ENCODE measurements at places on chromosomes 5 and 9.

DNA sequence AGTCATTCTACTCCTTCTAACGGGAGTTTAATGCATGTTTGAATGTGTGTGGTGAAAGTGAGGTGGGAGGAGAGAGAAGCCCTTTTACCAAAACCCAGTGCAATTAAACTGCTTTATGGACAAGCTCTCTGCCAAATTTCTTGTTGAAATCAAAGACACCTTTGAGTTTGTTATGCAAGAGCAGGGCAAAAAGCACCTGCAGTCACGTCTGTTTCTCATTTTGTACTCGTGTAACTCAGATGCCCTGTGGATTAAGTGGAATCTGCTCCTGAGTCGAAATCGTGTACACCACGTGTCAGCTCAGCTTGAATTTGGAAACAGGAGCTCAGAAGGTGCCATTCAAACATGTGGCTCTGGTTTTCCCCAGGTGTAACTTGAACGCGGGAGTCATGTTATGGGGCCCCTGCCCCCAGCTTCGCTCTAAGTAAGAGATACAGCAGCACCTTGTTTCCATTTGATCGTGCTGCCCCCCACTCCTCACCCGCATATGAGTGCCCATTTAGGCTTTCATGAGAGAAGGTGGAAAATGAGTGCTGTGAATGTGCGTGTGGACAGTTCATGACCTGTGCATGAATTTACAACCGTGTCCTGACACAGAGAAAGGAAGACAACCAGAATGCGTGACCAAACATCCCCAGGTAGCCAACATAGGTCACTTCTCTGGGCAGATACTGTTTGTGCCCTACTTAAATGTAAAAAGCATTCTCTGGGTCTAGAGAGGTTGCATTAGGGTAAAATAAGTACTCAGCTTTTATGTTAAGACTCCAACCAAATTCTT, 347.0 kb upstream of the SLC30A5 start:
- no peak for DNase-seq

DNA sequence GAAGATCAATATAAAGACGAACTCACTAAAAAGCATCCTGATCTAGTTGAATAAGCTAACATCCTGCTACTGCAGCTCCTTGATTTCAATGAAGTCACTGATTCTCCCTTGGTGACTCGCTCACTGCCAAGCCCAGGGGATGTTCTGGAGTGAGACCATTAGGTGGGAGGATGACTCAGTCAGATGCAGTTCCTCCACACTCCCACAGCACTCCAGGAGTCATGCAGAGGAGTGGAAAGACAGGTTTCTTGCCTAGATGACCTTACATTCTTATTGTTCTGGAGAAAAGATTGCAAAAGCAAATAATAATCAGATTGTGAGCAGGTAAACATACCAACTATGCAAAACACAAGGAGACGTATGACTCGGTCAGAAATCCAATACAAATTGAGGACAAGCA, 15.3 kb downstream of the GCNT4 start:
- no peak for DNase-seq

DNA sequence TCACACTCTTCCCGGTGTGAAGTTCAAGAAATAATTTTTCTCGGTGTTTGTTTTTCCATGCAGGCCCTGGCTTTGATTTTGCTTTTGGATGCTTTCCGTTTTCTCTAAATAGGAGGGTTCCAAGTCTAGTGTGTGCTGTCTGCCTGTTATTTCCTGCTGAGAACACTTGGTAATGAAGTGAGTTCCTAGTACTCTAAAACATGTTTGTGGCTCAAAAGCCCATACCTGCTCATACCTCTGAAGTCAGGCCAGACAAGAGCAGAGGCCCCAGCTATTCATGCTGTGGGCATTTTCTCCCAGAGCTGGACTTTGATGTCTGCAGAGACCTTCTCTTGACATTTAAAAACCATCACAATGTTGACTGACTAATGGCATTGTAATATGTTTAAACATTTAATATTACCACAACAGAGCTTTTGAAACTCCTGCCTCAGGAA, 211.2 kb downstream of the GOLPH3 start:
- DNase-seq: no peak

DNA sequence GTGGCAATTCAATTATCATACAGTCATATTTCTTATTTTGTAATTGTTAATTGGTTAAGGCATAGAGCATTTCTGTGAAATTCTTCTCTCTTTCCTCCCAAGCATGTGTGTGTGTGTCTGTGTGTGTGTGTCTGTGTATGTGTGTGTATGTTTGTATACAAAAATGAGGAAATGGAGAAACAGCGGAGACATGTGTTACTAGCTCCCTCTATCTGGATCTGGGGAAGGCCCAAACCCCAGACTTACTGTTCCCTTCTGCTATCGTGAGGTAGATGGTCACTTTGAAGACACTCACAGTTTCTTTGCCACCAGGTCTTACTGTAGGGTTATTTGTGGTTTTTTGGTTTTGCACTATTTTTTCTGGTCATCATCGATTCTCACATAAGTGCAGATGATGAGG, 11.4 kb upstream of the C5orf63 start:
- no peak for DNase-seq
